Naive thymus-derived CD8-positive, alpha-beta T cell (primary cell): ENCODE measurements at places on chromosomes 1 and 21.

- no peak for DNase-seq
These were observed 21.4 kb downstream of the TMPRSS15 start for GRCh38 chr21:18382141-18382540.

DNA sequence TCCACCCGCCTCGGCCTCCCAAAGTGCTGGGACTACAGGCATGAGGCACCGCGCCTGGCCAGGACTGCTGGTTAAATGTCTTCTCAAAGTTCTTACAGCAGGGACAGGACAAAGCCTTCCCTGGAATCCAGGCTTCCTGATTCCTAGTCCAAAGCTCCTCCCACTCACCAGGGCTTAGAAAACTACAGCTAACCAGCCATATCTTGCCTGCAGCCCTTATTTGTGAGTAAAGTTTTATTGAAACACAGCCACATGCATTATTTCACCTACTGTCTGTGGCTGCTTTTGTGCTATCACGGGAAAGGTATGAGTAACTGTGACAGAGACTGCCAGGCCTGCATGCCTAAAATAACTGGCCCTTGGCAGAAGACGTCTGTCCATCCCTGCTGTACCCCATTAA is 24.4 kb downstream of the TMCO4 start:
- no peak for DNase-seq

- DNase-seq, result no peak
These were observed 231.6 kb downstream of the TPR start for GRCh38 chr1:186143481-186143880.

GRCh38 chr1:172833954-172834353 is 175.1 kb downstream of the FASLG start:
- DNase-seq, result no peak

GRCh38 chr1:92475029-92475428 is 11.7 kb downstream of the GFI1 start:
- no peak for DNase-seq

GRCh38 chr1:101013776-101014175 is 11.8 kb downstream of the DPH5 start:
- no peak for DNase-seq

DNA sequence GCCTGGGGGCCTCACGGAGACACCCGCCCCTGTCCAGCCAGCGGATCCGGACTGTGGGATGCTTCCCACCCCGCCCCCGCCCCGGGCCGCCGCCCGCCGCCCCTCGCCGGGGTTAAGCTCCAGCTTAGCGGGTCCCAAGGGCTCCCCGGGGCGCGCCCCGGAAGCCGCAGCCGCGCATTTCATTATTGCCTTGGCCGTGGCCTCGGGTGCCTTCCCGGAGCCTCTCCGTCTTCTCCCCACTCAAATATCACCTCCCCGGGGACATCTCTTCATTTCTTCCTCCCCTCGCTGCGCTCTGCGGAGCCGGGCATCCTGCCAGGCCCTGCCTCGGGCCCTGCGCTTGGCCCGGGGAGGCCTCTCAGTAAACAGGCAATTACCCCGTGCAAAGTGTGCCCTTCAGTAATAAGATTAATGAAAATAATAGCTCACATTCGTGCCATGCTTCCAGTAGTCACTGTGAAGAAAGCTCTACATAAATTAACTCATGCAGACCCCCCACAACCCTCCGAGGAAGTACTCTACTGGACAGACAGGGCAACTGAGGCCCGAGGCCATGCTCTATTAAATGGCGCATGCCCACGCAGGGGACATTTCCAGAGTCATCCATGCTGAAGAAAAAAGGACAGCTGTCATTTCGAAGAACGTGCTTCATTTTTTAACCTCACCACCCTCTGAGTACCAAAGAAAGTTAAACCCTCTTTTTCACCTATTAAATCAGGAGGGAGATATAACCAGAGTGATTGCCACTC is 49.9 kb upstream of the LAPTM5 start:
- no peak for DNase-seq

DNA sequence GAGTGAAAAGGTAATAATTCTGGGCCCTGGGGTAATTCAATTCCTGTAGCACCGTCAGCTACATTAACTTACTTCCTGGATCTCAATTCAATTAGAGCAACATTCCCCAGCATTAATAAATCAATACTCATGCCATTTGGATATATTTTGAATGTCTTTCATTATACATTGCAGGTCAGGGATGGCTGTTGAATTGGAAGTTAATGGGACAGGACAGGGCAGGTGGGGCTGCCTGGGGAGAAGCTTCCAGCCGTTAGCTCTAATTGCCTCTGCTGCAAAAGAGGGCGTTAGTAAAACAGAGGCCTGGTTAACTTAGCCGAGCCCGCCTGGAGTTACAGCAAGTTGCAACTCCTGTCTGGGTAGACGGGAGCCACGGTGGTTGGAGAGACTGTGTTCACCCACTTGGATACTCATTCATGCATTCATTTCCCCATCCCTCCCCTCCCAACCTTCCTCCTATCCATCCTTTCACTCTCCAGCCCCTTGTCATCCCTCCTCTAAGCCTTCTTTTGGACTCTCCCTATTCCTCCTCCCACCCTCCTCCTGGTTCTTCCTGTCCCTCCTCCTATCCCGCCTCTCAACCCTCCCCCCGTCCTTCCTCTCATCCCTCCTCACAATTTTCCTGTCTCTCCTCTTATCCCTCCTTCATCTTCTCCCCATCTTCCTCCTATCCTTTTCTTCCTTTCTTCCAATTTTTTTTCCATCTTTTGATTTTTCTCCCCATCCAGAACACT is 137.6 kb upstream of the RUNX3 start:
- no peak for DNase-seq

GRCh38 chr1:44609768-44610526 is 64.3 kb downstream of the TMEM53 start:
- no peak for DNase-seq

DNA sequence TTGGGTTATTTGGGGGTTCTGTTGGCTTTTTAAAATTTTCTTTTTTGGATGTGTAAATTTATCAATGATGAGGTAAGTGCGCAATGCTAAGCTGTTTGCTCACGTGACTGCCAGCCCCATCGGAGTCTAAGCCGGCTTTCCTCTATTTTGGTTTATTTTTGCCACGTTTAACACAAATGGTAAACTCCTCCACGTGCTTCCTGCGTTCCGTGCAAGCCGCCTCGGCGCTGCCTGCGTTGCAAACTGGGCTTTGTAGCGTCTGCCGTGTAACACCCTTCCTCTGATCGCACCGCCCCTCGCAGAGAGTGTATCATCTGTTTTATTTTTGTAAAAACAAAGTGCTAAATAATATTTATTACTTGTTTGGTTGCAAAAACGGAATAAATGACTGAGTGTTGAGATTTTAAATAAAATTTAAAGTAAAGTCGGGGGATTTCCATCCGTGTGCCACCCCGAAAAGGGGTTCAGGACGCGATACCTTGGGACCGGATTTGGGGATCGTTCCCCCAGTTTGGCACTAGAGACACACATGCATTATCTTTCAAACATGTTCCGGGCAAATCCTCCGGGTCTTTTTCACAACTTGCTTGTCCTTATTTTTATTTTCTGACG is 3.1 kb downstream of the OLIG2 start:
- no peak for DNase-seq

GRCh38 chr1:89527750-89528381 is 3.2 kb downstream of the LRRC8B start:
- DNase-seq, result no peak

DNA sequence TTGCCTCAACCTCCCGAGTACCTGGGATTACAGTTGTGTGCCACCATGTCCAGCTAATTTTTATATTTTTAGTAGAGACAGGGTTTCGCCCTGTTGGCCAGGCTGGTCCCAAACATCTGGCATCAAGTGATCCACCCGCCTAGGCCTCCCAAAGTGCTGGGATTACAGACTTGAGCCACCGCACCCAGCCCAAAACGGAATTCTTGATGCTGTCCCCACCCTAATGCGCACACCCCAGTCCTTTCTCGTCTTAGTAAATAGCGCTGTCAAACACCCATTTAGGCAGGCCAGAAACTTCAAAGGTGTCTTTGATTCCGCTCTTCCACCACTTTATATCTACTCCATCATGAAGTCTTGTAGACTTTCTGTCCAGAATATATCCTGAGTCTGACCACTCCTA is 35.1 kb downstream of the ITSN1 start:
- DNase-seq, result no peak

- no peak for DNase-seq
These were observed 53.9 kb downstream of the DUSP10 start for GRCh38 chr1:221687836-221688487.

GRCh38 chr1:81834921-81835698 is 34.4 kb downstream of the ADGRL2 start:
- no peak for DNase-seq

- no peak for DNase-seq
These were observed 44.2 kb downstream of the RAB3B start for GRCh38 chr1:51946300-51946699.

DNA sequence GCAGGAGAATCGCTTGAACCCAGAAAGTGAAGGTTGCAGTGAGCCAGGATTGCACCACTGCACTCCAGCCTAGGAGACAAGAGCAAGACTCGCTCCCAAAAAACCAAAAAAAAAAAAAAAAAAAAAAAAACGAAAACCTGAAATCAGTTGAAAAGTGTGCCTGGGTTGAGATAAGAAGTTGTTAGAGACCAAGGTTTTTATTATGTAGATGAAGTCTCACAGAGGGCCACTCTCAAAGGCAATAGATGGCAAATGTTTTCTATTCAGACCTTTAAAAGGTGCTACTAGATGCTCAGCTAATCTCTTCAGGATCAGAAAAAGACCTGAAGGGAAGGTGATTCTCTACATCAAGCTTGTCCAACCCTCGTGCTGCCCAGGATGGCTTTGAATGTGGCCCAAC is 17.6 kb downstream of the CAPN2 start:
- no peak for DNase-seq

GRCh38 chr21:36511484-36512220 is 31.7 kb upstream of the CLDN14 start:
- DNase-seq, result no peak

DNA sequence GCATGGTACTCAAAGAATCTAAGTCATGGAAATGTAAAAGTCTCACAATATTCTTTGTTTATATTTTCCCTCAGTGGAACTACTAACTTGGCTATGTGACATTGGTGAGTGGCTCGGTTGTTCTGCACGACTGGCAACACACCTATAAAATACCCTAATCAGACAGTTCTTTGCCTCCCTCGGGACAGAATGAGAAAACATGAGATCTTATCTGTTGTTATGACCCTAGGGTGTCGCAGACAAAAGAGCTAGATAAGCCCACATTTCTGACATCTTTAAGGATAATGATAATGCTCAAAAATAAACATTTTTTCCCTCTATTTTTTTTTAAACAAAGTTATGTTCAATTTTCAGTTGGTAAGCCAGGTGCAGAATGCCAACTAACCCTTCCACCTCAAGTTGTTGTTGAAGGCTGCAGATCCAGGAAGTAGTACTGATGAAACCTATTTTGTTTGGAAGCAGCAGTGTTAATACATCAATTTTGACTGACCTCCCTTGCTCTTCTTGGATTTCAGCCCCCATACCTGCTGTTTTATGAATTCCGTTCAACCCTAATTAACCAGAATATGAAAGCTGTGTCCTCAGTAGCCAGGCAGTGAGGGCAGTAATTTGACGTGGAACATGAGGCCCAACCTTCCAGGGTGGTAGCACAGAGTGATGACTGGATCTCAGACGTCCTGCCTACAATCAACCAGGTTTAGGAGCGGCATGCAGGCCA is 108.7 kb upstream of the DUSP10 start:
- no peak for DNase-seq
